ENCODE measurements at places on chromosomes 2 and 18.

DNA sequence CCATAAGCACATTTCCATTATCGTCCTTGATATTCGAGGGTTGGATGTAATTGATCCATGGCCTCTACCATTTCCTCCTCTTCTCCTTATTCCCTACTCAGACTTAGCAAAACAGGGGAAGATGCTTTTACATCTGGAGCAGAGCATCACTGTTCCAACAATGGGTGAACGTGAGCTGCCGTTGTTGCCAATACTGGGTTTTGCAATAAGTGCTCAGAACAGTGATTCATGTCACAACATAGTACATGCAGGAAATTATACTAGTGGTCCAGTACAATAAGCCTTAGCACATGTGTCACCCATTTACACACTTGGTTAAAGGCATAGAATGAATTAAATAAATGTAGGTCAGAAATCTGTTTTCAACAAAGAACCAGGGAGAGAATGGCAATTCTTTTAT is 112.4 kb downstream of the DCC start:
- no peak for DNase-seq

- DNase-seq, result no peak
These were observed 10.2 kb downstream of the SP3 start for GRCh38 chr2:173955004-173955403.

GRCh38 chr18:9839853-9840252 is 45.9 kb upstream of the TXNDC2 start:
- DNase-seq, result no peak

GRCh38 chr2:8544171-8544785 is 137.6 kb upstream of the ID2 start:
- no peak for DNase-seq

All from foreskin melanocyte (primary cell).